ENCODE measurements at places on chromosomes 3 and 15.
A peak's percentile ranks its signal among the peaks of the same experiment; 100 is the strongest.

DNA sequence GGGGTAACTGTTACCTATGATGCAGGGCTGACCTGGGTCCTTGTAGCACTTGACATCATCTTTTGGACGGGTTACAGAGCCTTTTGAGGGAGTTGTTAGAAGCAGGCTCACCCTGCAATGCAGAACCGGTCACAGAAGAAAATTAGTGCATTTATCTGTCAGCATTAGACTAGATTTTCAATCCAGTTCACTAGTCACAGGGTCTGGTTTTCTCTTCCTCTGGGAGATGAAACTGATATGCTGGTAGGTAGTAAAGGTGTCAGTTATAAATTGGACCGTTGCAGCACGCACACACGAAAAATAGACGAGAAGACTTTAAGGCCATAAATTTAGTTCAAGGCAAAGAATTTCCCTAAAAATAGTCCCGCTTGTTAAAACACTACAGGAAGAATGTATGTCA lies 532.3 kb upstream of the ATP11B start:
- DNase-seq = no peak

- peak; percentile 68 for DNase-seq
These were observed at the start of gene ANXA2 for GRCh38 chr15:60397772-60398445. Gene ANXA2, minus strand, starts transcription at chr15:60397986. Its CDS starts 11,911 bp downstream, at chr15:60386075.

GRCh38 chr3:194631696-194632095 lies 1.5 kb downstream of the TMEM44 start:
- DNase-seq = no peak

DNA sequence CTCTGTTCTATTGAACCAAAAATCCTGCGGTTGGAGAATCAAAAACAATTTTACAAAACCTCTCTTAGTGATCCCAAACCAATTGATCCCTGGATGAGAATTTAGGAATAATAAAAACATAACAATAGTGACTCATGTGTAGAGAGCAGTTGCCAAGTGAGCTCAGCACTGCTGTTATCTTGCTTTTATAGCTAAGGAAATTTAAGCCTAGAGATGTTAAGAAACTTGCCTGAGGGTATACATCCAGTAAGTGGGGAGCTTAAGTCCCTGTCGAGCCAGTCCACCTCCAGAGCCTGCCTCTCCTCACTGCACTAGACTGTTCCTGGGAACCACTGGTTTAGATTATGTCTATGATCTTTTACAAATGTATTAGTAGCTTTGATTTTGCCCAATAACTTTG lies 358.4 kb upstream of the LMCD1 start:
- DNase-seq = no peak

- no peak for DNase-seq
These were observed 962.3 kb upstream of the NR2F2 start for GRCh38 chr15:95368191-95368590.

DNA sequence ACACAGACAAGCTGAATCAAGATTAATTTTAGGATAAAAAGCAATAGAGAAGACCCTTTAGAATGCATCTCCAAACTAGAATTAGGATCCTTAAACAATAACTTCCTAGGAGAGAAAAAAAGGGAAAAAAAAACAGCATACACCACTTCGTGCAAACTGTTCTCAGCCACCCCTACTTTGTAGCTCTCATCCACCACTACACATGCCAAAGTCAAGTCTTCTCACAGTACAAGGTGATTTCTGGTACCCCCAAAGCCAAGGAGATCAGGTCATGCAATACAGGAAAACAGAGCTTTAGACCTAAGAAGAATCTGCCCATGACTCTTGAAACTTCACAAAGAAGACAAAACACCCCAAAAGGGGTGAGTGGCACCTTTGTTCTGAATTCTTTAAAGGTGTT lies 166.9 kb downstream of the SUCNR1 start:
- DNase-seq = no peak

DNA sequence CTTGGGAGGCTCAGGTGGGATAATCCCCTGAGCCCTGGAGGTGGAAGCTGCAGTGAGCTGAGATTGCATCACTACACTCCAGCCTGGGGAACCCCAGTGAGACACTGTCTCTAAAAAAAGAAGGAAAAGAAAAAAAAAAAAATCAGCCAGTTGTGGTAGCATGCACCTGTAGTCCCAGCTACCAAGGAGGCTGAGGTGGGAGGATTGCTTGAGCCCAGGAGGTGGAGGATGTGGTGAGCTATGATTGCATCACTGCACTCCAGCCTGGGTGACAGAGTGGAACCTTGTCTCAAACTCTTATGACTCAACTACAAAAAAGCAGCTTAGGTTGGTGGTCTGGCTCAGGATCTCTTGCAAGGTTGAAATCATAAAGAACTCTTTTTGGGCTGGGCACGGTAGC lies 19.3 kb upstream of the GPX1 start:
- DNase-seq = peak; percentile 12

GRCh38 chr3:138418601-138419206 lies 15.7 kb upstream of the ESYT3 start:
- no peak for DNase-seq

DNA sequence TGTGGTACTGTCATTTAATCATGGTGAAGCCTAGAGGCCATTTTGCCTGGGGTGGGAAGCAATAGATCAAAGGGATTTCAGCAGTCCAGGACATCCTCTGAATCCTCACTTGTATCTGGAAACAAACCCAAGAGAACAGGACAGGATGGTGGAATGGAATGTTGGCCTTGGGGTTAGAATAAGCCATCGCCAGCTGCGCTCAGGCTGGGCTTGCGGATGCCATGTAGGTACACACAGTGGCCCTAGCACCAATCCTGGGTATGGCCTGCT lies 76.5 kb upstream of the ALDH1A3 start:
- DNase-seq = no peak

DNA sequence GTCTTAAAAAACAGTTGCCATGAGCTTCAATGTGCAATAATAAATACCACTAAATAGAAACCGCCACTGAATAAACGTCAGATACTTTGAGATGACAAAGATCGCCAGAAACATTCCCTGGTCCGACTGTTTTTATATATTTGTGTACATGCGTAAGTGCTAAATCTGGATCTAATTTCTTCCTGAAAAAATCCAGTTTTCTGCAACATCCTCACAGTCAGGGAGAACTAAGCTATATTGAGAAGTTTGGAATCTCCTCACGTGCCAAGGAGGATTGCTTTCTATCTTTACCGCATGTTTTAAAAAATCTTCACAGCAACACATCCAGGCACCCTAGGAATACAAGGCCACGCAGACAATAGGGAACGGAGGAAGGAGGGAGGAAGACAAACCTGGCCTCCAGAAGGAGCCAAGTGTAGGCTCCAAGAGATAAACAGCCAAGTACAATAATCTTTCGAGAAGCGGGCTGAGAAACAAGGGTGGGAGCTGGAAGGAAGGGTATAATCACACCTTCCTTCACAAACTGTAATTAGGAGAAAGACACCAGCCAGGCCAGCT lies 5.7 kb downstream of the VGLL4 start:
- no peak for DNase-seq

GRCh38 chr3:181899702-181900101 lies 188.0 kb downstream of the SOX2 start:
- DNase-seq = no peak
